Hypothalamus (tissue), 51 donors: ENCODE measurements at places on chromosomes 4 and X.

- no peak for DNase-seq
These were observed 773 bp upstream of the TXLNG start for GRCh38 chrX:16785247-16786138.

DNA sequence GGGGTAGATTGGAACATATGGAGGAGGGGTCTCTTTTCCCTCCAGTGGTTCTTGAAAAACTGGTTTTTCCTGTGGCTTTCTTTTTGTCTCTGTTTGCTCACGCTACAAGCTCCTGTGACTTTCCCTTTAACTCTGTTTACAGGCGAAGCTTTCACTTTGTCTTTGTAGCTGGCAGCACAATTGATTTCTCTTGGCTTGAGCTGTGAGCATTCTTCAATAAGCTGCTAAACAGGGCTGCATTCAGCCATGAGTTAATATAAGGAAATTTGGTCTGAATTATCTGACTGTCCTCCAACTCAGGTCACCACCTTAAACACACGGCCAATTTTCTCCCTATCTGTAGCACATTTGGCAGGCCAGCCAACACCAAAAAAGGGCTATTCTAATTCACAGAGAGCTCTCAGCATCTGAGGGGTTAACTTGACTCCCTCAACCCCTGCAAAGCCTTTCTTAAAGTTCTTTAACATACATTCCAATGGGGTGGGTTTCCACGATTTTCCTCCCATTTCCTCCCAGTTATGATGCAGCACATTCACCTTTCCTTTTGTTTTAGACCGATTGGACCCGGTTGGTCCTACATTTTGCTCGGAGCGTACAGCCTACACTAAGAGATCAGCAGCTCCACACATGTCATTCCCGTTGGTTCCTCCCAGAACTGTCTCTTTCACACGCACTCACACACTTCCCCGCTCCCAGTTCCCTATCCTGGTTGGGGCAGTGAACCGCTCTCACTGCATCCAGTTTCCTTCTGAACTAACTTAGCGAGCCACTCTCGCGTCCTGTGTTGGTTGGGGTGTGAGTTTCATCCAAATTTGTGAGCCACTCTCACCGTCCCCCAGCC lies 45.4 kb downstream of the UGT2A3 start:
- no peak for DNase-seq

GRCh38 chrX:18707426-18708049 lies at the start of gene PPEF1:
TSS of gene PPEF1 (plus strand) at chrX:18707645. CDS start at chrX:18707781, 136 bp downstream.
- DNase-seq: no peak

GRCh38 chr4:146232131-146232722 lies 17.9 kb downstream of the REELD1 start:
- no peak for DNase-seq

- peak; percentile 33 for DNase-seq
These were observed 38.1 kb upstream of the ARSH start for GRCh38 chrX:2967998-2968909.

DNA sequence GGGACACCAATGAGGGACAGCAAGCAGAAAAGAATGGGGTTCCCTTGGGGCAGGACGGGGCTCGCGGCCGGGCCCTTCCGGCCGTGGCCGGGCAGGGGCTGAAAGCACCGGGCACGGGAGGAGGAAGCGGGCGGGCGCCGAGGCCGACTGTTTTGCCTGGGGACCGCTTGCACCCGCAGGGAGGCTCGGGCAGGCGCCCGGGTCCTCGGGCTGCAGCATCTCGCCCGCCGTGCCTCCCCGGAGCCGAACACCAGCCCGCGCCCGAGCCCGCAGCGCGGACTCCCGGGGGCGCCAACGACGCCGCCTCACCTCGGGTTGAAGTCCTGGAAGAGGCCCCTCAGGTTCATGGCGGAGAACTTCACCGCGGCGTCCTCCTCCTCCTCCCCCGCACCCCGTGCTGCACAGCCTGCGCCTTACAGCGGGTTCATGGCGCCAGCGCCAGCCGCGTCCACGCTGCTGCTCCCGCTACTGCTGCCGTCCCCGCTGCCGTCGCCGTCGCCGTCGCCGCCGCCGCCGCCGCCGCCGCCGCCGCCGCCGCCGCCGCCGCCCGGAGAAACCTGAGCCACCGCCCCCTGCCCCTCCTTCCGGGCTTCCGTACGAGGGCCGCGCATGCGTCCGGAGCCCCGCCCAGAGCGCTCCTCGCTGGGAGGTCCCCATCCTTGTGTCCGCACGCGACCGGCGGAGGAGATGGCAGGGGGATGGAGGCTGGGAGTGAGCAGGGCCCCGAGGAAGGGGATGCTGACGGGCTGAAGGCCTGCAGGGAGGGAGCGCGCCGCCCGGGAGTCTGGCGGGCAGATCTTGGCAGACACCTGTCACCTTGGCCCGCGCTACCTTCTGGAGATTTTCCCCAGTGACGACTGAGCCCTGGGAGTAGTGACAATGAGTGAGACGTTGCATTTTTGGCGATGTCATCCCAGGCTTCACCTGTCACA lies at the start of gene TMEM185A:
TMEM185A (minus strand) TSS at position 559 of the 932 bp plus-strand sequence; CDS start at position 347, 212 bp downstream.
- peak; percentile 16 for DNase-seq

GRCh38 chr4:16224264-16225166 lies 1.8 kb downstream of the TAPT1 start:
- no peak for DNase-seq

DNA sequence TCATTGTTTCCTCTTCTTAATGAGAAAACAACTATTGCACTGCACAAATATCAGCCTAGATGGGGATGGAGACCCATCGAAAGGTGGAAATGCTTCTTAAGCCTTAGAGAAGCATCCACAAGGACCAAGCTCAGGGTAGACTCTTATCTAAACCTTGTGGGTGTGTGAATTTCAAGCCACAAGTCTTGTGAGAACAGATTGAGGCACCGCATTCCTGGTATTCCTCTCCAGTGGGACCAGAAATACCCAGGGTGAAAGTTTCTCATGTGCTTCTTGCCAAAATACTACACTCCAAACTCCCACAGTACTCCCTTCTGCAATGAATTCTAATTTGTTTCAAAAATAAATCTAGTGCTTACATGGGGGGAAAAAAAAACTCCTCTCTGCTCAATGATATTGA lies 375.6 kb downstream of the PDGFC start:
- DNase-seq: no peak

GRCh38 chr4:89539374-89539773 lies 231.8 kb upstream of the GPRIN3 start:
- no peak for DNase-seq

GRCh38 chr4:155805016-155805415 lies 46.2 kb downstream of the GUCY1B1 start:
- no peak for DNase-seq

GRCh38 chr4:38461342-38461741 lies 202.7 kb upstream of the KLF3 start:
- no peak for DNase-seq

DNA sequence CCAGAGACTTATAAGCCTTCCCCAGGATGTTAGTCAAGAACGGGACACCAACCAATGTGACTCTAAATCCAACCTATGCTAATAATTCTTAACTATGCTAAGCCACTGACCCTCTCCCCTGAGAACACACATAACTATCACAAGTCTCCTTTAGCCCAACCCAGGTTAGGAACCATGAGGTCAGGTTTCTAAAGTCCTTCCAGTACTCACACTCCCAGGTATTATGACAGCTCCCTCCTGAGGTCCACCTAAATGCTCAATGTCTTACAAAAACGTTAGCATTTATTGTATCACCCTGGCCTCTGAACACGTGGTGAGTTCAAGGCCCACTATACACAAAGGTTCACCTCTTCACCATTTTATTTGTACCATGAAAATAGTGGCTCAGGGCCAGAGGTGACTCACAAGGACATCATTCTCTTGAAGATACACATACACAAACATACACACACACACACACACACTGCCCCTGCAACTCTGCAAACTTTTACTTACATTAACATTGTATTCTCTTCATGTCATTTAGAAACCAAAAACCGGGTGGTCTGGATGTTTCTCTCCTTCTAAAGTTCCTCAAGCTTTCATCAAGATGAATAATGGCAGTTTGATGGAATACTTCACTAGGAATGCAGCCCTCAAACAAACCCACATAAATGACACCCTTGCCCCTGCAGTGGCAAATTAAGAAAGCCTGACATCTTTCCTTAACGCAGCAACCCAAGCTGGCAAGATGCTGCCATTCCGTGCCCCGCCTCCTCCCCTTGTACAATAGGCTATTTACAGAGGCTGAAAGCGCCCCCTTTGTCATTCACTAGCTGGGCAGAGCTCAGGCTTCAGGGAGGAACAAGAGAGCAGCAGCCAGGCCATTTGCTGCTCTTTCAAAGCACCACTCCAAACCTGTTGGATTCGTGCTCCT lies 17.7 kb downstream of the ACSL1 start:
- peak; percentile 63 for DNase-seq
